CD4-positive, alpha-beta T cell treated with Interleukin-17A for 1 hour (primary cell): ENCODE measurements at places on chromosomes 6 and 20.

DNA sequence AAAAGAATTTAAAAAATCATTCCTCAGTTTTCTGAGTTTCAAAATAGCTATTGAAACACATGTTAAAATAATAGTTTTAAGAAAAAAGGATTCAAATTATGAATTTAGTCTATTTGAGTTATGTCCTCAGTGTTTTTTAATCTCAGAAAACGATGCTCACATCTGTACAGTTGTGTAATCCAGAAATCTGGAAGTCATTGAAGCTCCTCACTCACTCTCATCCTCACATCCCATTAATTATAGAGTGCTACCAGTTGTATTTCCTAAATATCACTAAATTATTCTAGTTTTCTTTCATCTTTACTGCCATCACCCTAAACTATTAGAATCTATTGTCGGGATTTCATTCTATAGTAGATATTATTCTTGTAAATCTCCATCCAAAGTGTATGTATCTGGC, 234.7 kb upstream of the RIMS1 start:
- DNase-seq: no peak

- DNase-seq: no peak
Observed at GRCh38 chr6:13445005-13445743, 42.2 kb downstream of the GFOD1 start.

- DNase-seq: no peak
Observed at GRCh38 chr6:167270499-167271311, 20.4 kb upstream of the UNC93A start.

DNA sequence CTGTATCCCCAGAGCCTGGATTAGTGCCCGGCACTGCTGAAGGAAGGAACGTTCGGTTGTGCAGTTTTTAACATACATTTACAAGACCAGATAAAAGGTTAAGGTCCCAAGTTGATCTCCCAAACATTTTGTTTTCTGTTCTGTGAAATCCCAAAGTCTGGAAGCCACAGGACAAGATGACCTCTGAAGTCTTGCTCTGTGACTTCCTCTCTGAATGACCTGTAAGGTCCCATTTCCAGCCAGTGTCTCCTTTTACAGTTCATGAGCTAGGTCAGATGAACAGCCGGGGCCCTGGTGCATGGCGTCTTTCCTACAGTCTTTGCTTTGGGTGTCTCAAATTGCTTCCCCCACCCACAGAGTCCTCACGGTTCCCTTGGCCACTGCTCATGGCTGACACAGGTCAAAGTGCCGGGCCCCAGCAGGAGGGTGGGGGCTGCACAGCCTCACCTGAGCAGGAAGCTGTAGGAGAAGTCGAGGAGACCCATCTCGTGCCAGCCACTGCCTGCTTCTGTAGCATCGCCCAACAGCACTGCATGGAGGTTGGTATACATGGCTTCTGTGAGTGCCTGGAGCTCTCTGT, 24.0 kb downstream of the PTGIS start:
- DNase-seq: no peak

- DNase-seq: no peak
Observed at GRCh38 chr20:46746956-46747526, 37.6 kb downstream of the SLC2A10 start.

- no peak for DNase-seq
Observed at GRCh38 chr6:56005426-56005825, 130.0 kb upstream of the BMP5 start.

DNA sequence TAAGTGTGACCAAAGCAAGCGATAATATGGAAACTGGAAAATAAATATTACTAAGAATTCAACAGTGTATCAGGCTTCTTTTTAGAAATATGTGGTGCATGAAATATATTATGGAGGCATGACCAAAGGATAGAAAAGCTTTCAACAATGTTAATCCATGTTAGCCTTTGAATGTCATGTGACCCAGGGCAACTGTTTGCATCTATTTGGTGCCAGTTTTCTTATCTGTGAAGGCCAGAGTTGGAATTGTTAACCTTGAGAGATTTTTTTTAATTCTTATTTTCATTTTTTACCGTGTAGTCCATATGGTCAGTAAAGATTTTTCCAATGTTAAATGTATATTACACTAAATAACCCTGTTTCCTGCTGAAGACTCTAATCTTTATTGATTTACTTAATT, 411.1 kb downstream of the BCKDHB start:
- DNase-seq: no peak

DNA sequence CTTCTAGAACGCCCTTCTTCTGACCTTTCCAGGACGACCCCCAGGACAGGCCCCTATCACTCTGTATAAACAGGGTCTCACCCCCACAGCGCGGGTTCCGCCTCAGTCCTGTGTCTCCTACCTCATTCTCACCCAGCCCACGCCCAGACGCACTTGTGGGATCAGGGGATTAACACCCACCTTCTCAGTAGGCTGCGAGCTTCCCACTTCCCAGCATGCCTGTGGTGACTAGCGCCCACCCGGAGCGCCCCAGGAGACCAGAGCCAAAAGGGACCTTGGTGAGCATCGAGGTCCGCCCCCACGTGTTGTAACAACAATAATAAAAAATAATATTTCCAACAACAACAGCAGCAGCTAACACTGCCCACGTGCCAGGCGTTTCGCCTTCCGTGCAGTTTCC, 40.9 kb upstream of the NOL4L start:
- no peak for DNase-seq

GRCh38 chr6:118649918-118650581, 1.3 kb downstream of the CEP85L start:
- no peak for DNase-seq

- no peak for DNase-seq
Observed at GRCh38 chr6:151027295-151027747, 161.8 kb downstream of the MTHFD1L start.

DNA sequence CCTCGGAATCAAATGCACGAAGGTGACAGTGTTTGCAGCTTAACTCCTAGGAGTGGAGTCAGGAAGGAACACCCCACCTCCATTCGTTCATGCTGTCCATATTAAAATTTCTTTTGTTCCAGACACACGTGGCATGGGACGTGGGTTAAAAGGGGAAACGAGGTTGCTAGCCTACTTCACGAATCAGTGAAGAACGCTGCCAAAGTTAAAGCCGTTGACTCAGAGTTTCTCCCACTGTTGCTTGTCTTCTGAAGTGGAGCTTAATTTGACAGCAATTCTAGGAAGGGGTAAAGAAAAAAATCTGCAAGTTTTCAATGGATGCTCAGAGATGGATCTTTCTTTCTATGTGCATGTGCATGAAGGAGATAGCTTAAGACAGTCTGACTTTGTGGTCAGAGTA, 499.1 kb downstream of the CD83 start:
- no peak for DNase-seq

DNA sequence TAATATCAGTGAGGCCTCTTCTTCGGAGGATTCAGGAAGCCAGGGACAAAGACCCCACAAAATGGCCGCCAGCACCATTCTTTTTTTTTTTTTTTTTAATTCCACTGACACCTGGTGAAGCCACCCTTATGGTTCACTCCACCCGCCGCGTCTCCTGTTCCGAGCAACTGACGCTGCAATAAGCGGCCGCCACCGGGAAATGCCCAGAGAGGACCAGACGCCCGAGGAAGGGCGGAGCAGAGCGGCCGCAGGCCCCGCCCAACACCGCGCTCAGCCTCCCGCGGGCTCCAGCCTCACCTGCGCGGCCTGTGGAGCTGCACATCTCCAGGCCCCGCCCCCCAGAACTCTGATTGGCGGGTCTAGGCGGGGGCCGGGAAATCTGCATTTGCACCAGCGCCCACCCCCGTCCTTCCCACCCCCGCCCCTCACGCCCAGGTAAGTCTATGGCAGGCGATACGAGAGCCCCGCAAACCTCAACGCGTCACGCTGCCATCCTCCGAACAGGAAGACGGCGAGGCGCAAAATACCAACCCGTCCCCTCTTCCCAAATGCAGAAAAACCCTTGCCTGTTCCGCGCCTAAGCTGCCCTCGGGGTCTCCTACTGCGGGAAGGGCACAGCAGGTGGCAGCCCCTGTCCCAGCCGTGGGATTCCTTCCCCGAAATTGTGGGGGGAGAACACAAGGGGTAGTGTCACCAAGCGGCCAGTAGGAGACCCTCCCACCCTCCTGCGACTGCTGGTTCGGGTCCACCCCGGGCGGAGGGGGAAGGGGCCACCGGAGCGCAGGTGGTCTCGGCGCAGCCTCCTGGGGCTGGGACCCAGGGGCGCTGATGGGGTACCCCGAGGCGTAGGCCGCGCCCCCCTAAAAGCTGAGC, 960 bp downstream of the ATP9A start:
- DNase-seq: peak; percentile 65

DNA sequence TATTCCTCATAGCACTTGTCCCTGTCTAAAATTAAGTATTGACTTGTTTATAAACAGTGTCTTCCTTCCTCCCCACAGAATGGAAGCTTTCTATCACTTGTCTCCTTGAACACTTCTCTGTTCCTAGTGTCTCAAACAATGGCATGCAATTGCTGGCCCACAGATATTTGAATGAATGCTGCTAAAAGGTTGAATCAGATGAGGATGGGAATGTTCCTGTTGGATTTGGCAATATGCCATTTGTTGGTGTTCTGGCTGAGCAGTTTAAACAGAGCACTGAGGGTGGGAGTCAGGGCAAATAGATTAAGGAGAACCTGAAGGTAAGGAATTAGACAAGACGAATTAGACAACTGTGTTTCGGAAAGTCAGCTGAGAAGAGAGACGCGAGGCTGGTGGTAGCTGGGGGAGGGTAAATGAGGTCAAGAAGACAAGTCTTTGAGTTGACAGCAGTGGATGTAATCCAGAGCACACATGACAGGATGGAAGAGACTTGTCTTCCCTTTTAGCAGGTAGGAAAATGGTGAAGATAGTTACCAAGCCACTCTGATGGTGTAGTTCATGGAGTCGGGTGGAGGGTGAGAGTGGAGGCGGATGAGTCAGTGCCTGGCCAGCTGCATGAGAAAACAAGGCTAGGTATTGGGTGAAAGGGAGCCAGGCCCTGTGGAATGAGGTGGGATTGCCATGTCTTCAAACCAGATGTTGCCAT, 58.3 kb upstream of the GNRH2 start:
- DNase-seq: no peak

DNA sequence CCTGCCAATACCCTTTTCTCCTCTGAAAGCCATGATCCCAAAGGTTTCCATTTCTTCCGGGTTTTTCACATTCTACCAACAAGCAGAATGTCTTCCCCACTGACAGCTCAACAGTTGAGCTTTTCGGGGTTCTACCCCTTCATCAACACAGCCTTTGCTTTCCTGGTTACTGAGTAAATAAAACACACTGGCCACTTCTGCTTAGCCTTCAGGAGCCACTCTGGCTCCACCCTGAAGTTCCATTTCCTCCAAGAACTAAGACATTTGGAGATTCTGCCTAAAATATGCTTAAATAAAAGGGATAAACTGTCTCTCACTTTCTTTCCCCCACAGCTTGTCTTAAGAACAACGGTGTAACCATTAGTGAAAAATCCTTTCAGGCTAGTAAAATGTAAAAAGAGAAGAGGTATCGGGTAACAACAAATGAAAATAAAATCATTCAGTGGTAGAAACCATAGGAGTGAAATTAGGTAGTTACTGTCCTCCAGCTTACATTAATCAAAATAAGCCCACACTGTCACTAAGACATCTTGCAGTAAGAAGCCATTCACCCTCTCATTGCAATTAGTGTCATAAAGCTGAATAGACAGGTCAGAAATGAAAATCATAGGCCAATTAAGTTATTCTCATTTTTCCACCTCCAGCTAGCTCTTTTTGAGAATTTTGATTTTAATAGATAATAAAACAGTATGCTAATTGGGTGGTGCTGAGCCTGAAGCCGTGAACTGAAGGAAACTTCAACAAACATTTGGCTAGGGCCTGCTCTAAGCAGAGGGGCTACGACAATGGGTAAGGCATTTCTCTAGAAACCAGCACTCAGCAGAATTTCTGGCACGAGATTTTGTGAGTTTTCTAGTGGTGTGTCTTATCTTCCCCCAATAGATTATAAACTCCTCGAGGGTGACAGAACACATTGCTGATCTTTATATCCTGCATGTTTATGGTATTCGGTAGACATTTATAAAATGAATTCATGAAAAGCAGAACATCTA, 194.2 kb downstream of the KHDC1L start:
- no peak for DNase-seq

- no peak for DNase-seq
Observed at GRCh38 chr20:6395695-6396094, 272.9 kb upstream of the FERMT1 start.

DNA sequence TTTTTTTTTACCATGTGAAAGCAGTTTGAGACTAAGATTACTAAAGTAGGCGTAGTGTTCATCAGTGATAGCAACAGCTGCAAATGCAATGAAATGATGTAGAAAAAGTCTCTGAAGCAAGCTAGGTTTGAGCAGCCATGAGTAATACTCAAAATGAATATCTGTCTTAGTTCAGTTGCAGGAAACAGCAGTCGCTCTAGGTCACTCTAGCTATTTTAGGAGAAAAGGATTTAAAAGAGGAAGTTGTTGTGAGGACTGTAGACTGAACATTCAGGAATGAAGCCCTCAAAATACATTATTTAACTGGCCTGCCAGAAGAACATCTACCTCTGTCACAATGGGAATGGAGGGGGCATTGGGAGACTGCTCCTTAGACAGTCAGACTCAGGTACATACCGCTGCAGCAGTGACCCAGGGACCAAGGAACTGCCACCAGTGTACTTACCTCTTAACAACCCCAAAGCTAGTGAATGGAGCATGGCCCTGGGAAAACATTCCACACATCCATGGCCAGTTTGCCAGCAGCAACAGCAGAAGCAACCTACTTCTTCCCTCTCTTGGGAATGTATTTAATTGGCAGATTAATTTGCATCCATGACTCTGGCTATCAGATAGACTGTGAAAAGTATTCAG, 243.0 kb upstream of the KHDRBS2 start:
- DNase-seq: no peak

DNA sequence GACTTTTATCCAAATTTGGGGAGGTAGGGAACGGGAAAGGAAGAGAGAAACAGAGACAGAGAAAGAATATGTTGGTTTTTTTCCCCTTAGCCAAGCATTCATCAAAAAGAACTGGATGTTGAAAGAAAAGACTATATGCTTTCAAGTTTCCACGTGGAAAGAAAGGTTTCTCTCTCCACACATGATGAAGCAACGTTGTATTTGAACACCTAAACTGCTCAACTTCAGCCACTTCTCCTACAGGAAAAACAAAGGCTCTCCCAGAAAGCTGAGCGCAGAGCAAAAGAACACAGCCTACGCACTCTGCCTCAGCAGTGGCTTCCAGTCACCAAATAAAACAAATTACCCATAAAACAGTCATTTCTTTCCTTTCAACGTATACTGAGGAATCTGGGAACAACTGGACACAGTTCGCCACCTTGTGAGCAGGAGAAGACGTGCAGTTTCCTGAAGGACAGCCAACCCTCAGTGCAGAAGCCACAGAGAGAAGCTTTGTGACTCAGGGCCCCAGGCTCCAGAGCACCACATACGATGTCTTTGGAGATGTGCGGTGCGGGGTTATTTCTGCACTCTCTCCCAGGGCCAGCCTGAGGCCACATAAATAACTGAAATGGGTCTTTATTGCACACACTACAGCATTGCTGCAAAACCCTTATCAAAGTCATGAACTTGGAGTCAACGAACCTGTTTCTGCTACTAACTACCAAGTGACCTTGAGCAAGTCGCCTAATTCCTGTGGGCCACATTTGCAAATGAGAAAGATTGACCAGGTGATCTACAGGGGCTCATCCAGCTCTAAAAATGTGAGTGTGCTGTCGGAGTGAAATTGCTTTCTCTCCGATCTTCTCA, 10.1 kb downstream of the IL17F start:
- no peak for DNase-seq
